8988T (cell line): ENCODE measurements at places on chromosomes 4 and X.

- peak; percentile 43 for DNase-seq
Measured at GRCh38 chrX:43656005-43656494, at the start of gene MAOA. TSS of gene MAOA (plus strand) at chrX:43656299. CDS start at chrX:43656342, 43 bp downstream.

- DNase-seq, result no peak
Measured at GRCh38 chrX:66164931-66165330, 884 bp downstream of the HEPH start.

DNA sequence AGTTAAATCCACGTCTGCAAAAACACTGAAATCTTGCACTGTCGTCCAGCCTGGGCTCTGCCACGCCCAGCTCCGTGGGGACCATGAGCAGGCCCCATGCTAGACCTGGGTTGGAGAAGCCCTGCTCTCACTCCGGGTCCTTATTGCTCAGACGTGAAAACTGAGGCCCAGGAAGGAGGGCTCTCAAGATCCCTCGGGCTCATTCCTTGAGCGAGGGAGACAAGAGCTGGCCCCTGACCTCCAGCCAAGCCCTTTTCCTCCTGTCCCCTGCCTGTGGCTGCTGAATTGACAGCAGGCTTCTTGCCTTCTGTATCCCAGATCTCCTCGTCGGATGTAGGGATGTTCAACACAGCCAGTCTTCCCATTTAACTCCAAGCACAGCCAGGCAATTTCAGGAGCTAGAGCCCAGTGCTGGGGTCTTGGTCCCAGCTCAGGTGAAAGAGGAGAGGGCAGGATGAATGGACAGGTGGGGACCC is 109.5 kb downstream of the CPZ start:
- no peak for DNase-seq

DNA sequence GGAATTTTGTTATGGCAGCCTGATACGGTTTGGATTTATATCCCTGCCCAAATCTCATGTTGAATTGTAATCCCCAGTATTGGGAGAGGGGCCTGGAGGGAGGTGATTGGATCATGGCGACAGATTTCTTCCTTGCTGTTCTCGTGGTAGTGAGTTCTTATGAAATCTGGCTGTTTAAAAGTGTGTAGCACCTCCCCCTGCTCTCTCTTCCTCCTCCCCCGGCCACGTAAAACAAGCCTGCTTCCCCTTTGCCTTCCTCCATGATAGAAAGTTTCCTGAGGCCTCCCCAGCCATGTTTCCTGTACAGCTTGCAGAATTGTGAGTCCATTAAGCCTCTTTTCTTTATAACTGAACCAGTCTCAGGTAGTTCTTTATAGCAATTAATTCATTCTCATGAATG is 37.9 kb downstream of the SUPT20HL2 start:
- no peak for DNase-seq

- no peak for DNase-seq
Measured at GRCh38 chr4:56976837-56977320, 527 bp downstream of the NOA1 start.

DNA sequence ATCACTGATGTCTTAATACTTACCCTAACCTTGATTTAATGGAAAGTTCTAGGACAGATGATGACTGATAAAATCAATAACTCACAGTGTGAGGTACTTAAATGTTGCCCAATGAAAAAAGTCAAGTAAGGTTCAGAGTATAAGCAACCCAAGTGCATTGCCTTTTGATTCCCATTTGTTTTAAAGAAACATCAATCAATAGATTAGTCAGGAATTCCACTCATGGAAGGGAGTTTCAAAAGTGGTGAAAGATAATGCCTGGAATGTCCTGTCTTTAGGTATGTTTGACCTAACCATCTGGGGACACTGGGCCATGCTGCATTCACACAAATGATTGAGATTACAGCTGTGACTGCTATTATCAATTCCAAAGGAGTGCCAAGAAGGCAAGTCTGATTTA is 259.7 kb downstream of the PPARGC1A start:
- DNase-seq, result no peak

GRCh38 chr4:82773057-82773456 is 25.5 kb downstream of the SCD5 start:
- DNase-seq, result no peak

DNA sequence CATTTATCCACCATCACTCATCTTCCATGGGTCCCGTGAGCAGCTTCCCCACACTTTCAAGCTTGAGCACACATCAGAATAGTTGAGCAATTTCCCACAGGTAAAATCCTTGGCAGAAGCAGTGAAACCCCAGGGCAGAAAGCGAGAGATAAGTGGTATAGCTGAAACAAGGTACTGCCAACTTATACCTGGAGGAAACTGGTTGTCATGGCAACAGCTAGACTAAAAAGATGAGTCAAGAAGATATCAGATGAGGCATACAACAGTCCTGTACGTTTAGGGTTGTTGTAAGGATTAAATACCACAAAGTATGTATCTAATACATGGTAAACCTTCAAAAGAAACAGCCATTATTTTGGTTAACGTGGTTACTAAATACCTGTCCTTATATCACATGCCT is 66.9 kb upstream of the PHOX2B start:
- no peak for DNase-seq

DNA sequence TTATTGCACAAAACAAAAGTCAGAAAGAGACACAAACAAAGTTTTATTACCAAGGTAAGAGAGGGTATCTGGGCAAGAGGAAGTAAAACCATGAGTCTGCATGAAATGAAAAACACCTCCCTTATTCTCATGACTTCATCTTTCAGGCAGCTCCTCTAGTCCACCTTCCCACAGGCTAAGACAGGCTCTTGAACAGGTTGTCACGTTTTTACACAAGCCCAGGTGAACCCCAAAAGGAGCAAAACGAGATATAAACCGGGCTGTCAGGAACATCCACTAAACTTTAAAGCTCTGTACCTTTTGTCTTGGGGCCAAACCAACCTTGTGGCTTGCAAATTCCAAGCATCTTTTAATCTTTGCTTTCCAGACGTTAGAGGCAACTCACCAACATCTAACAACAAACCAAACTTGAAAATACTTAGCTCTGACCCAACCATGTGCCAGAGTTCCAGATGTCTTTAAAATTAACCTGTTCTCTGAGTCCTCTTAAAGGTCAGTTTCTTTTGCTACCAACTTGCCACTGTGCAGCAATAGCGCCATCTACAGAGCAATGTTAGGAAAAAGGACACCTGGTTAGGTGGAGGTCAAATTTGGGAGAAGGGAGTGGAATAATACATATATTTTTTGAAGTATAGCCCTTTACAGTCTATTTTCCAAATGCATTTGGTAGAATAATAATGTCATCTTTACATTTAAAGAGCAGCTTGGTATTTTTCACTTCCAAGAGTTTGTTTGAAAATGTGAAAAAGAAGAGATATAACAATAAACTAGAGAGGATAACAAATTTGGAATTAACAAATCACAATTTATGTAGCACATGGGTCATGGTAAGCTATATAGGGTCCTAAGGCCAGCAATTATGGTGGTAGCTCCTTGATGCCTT is 73.1 kb downstream of the QRFPR start:
- no peak for DNase-seq
